ENCODE measurements at places on chromosomes 12 and 14.

GRCh38 chr12:14981049-14981448 lies 8.2 kb downstream of the PDE6H start:
- no peak for DNase-seq

DNA sequence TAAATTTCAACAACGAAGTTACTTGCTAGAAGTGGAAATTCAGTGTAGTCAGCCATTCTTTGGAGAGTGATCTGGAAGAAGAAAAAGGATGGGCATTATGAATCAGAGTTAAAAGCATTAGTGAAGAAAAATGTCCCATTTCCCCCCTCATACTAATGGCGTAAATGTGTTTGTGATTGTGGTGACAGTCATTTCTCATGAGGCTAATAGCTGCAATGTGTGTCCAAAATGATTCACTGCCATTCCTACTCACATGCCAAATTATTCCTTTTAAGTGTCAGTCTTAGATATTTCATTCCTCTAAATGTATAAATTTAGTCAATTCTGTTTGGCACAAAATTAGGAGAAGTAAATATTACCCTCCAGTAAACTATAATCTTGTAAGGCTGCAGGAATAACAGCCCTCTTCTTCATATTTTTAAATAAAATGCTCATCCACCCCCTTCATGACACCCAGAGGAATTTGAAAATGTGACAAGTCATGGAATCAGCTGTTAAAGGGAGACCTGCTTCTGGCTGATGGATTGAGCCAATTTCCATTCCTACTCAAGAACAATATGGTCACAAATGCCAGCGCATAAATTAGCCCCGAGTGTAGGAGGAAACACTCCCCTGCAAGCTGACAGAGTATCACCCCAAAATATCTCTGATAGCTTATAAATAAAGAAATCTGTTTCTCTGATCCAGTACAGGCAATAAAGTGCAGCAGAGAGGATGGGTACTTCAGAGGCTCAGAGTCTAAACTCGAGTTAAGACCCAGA lies 912.3 kb upstream of the SEL1L start:
- no peak for DNase-seq

DNA sequence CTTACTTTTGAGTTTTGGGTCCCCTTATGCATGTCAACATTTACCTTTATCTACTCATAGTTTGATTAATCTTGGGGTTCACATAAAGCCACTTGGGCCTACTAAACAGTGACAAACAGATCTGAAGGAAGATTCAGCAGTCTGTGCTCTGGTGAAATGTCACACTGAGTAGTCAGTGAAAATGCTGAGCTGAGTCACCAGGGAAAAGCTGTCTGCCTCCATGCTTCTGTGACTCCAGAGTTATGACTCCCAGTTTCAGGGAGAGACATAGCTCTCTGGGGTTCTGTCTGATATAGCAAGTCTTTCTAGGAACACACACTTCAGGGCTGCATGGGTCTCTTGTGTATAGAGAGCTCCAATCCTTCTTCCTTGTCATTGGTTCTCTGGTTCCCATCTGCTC lies 406.3 kb upstream of the FAR2 start:
- no peak for DNase-seq

- no peak for DNase-seq
These were observed 27.1 kb upstream of the TCP11L2 start for GRCh38 chr12:106275458-106275857.

- no peak for DNase-seq
These were observed 6.5 kb downstream of the KRT85 start for GRCh38 chr12:52360663-52361271.

DNA sequence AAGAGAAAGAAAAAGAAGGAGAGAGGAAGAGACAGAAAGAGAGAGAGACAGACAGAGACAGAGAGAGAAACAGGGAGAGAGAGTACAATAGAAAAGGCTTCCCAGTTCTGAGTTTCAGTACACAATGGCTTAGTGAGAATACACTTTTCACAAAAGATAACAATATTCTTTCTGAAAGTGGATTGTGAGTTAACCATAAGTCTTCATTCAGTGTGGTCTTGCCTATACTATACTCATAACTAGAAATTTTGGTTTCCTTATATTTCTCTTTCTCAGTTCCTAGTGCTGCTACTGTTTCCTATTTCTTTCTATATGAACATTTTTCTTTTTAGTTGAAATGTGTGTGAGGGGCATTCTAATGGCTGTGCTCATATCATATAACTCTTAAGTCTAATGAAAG lies 9.3 kb downstream of the CD163L1 start:
- DNase-seq: no peak

GRCh38 chr12:79614730-79615129 lies 76.0 kb downstream of the PAWR start:
- DNase-seq: no peak

- DNase-seq: no peak
These were observed 88.1 kb upstream of the TMEM263 start for GRCh38 chr12:106867651-106868050.

DNA sequence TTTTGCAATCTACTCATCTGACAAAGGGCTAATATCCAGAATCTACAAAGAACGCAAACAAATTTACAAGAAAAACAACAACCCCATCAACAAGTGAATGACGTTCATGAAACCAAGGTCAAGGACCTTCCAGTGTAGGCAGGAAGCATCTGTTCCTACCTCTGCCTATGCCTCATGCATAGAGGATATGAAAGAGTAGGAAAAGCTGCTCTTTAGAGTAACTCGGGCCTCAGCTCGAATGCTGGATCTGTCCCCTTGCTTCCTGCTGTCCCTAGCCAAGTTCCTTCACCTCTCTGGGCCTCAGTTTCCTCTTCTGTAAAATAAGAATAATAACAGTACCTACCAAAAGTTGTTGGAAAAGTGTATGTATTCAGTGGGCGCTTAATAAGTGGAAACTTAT lies 65.0 kb downstream of the FOXN4 start:
- DNase-seq: no peak

DNA sequence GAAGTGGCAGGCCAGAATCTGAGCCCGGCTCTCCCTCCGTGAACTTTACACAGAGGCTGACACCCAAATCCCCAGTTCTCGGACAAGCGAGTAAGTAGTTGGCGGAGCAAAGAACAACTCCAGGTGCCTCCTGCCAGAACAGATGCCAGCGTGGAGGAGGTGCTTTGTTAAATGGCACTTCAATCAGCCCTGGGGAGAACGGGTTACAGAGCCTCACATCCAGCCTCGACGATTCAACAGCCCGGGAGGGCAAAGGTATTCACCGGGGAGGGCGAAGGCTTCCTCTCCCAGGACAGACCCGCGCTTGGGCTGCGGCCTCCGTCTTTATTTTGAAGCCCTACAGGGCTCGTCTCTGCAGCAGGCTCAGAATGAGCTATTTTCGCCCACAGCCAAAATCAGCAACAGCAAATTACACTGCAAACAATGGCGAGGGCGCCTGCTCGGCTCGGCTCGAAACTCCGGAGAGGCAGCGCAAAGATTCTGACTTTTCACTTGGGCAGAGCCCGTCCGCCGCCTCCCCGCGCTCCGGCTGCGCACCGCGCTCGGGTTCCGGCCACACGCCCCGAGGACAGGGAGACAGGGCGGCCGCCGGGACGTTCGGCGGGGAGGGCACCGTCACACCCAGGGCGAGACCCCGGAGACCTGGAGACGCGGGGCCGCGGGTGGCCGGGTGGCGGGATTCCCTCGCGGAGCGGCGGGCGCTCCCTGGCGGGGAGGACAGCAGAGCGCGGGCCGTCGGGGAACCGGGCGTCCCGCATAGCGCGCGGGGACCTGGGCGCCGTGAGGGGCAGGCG lies 811 bp downstream of the TMCC3 start:
- no peak for DNase-seq

DNA sequence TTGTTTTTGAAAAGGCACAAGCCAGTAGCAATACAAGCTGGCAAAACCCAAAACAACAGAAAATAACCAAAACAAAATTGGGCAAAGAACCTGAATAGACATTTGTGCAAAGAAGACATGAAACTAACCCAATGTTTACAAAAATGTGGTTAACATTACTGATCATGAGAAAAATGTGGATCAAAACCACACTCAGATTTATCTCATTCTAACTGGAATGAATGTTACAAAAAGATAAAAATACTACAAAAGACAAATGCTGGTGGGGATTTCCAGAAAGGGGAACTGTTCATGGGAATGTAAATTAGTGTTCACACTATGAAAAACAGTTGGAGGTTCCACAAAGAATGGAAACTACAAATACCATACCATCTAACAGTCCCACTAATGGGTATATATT lies 26.6 kb downstream of the ASCL4 start:
- no peak for DNase-seq

DNA sequence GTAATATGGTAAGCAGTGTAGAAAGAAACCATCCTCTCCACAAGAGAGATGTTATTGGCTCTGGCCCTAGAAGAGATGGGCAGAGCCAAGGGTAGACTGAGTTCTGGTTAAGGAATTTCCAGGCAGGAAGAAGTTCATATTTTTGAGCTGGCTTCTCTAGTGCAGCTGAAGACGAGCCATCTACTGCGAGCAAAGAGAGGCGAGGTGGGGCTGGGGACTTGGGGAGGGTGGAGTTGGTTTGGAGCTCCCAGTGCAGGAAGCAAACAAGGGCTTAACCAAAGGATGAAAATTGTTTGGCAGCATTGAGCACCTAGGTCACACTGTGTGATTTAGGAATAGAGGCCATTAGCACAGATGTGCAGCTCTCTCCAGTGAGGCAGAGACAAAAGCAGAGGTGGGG lies 239.6 kb downstream of the ZFP36L1 start:
- DNase-seq: no peak

- DNase-seq: no peak
These were observed 24.4 kb upstream of the PTPRQ start for GRCh38 chr12:80419644-80420043.

Measured in stimulated activated CD4-positive, alpha-beta T cell treated with anti-CD3 and anti-CD28 coated beads, Interleukin-15, amount 100 ng/mL, for 1 hour (primary cell).